Mammary epithelial cell (primary cell): ENCODE measurements at places on chromosomes 6 and 20.

DNA sequence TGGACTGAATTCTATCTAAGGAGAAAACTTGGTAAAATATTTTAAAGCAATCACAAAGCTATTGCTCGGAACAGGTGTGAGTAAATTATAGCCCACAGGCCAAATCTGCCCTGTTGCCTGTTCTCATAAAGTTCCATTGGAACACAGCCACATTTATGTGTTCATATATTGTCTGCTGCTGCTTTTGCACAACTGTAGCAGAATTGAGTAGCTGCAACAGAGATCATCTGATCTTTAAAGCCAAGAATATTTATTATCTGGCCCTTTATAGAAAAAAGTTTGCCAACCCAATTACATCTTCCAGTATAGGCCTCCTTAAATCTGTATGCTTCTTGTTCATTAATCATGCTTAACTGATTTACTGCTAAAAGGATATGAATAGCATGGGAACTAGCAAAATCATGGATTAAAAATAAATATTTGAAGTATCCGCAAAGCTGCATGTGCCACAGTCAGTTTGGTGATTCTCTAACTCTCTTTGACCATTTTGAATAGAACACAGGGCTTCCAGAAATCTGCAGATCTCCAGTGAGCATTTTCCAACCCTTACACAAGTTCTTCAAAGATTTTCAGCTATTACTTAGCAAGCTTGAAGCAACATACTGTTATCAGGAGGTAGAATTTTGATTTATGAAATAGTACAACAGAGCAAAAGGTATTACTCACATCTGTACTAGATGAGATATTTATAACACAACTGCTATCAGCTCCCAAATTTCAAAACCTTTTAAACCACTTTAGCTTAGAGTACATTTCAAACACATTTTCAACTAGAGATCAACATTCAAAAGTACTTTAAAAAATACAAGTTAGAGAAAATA lies 312.6 kb upstream of the ID4 start:
- DNase-seq: no peak

GRCh38 chr20:57582029-57582378 lies 21.1 kb downstream of the PCK1 start:
- no peak for DNase-seq

- DNase-seq: peak; percentile 33
Observed at GRCh38 chr20:46699651-46700359, 9.6 kb upstream of the SLC2A10 start.

DNA sequence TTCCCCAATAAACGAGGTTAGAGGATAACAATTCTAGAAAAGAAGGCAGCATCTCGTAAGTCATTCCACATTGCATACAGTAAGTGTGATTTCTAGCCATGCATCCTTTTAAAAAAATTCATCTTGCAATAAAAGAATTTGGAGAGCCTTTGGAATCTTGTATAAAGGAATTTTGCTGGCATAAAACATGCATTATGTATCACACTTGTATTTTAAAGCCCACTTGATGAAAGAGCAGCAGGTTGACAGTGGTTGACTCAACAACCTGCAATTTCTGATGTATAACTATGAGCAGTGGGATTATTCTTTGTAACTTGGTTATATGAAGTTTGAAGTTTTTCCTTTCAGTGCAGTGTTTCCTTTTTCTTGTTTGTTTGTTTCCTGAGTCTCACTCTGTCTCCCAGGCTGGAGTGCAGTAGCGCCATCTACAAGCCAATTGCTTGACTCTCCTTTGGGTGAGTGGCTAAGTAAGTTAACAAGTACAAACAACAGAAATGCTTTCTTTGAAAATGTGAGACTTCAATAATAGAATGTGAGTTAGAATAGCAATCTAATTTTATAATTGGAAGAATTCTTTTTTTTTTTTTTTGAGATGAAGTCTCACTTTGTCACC lies 39.9 kb downstream of the JARID2 start:
- DNase-seq: no peak

DNA sequence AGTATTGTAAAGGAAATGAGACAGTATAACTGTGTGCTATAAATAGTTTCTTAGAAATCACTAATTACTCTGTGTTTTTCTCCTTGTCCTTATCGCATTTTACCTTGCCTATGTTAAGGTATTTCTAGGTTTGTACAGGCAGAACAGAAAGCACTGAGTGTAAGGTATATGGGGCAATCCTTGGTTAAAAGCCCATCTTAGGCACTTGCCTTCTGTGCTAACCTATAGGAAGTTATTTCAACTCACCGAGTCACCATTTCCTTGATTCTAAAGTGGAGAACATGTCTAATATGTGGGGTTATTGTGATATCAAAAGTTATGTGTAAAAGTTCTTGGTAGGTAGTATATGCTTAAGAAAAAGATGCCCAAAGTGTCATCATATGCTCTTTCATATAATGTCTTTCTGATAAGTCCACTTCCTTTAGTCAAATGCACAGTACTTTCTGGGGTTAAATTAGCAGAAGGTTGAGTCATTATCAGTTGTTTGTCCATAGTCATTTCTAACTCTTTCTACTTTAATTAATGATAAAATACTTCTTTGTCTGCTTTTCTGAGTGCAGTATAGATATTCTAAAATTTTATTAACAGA lies 276.4 kb downstream of the UTRN start:
- no peak for DNase-seq

DNA sequence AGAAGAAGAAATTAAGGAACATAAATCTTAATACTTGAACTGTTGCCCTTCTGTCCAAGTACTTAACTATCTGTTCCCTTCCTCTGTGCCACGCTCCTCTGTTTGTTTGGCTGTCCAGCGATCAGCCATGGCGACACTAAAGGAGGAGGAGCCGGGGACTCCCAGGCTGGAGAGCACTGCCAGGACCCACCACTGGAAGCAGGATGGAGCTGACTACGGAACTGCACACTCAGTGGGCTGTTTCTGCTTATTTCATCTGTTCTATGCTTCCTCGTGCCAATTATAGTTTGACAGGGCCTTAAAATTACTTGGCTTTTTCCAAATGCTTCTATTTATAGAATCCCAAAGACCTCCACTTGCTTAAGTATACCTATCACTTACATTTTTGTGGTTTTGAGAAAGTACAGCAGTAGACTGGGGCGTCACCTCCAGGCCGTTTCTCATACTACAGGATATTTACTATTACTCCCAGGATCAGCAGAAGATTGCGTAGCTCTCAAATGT lies 17.1 kb downstream of the IRF4 start:
- no peak for DNase-seq
